ENCODE measurements at places on chromosomes 1 and 21. TPM values are rescaled to one million over a fixed set of nuclear protein-coding genes. Genes with fewer than 3 reads are reported as not detected.

GRCh38 chr1:53629101-53629691 lies 109.8 kb downstream of the GLIS1 start:
- DNase-seq, result no peak
- peaks cover 4% of the 10 kb centered on the region for H3K27me3 ChIP-seq

DNA sequence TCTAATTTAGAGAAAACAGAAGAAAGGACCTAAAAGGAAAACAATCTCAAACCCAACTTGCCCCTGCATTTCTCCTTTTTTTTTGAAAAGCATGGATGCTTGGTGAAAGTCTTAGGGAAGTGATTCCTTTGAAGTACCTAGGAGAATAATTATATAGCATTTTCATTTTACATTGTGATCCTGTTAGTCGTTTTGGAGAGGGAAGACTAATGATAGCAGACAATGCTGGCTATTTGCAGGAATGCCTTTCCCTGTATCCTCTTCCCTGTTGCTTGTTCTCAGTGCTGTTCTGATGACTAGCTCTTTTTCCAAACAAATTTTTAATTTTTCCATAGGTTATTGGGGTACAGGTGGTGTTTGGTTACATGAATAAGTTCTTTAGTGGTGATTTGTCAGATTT lies 53.9 kb downstream of the LAMC1 start:
- no peak overlapping the region for H3K4me3 ChIP-seq
- no peaks in the 10 kb centered on the region for H3K27me3 ChIP-seq
- H3K27ac ChIP-seq, result no peak overlapping the region
- no peaks in the 10 kb centered on the region for H3K36me3 ChIP-seq
- DNase-seq, result no peak
- peaks cover 69% of the 10 kb centered on the region for H3K4me1 ChIP-seq

- no peak overlapping the region for H3K4me3 ChIP-seq
- H3K27me3 ChIP-seq, result no peaks in the 10 kb centered on the region
- peak overlapping the region; percentile 71 for H3K27ac ChIP-seq
- no peak for DNase-seq
- H3K36me3 ChIP-seq, result peaks cover 32% of the 10 kb centered on the region
Measured at GRCh38 chr1:243287652-243288051, 31.8 kb downstream of the SDCCAG8 start.

Gene SLC5A3
- total RNA-seq, result 17.4 TPM

- no peaks in the 10 kb centered on the region for H3K36me3 ChIP-seq
- no peaks in the 10 kb centered on the region for H3K4me1 ChIP-seq
- no peak overlapping the region for H3K4me3 ChIP-seq
- H3K27ac ChIP-seq, result no peak overlapping the region
- DNase-seq, result no peak
- no peaks in the 10 kb centered on the region for H3K27me3 ChIP-seq
Measured at GRCh38 chr21:40731206-40731605, 115.8 kb downstream of the DSCAM start.
